SIG-M5 (cell line): ENCODE measurements at places on chromosomes 3 and 15.

GRCh38 chr15:92205255-92205739 lies 188.4 kb upstream of the ST8SIA2 start:
- DNase-seq = no peak

- no peak for DNase-seq
These were observed 208.4 kb upstream of the ADAMTS9 start for GRCh38 chr3:64895991-64896895.

DNA sequence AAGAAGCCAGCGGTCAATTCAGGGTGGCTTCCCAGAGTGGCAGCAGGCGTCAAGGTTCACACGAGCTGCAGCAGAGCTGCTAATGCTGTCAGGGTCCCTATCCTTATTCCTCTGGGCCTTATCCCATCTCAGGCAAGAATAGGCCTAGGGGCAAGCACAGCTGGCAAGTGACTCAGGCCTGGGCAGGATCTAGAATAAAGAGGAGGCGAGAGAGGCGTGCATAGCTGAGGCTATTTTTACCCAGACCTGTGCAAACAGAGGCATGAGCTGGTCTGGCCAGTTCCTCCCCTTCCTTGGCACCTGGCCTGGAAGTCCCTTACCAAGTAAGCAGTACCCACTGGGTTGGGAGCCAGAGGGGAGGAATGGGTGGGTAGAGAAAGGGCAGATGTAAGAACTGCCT lies 12.2 kb upstream of the VIPR1 start:
- DNase-seq = peak; percentile 38

GRCh38 chr3:46642971-46643370 lies 30.6 kb downstream of the FAM240A start:
- no peak for DNase-seq

- DNase-seq = no peak
These were observed 33.9 kb downstream of the PLD1 start for GRCh38 chr3:171776411-171776810.

GRCh38 chr3:119236756-119237155 lies 3.9 kb downstream of the B4GALT4 start:
- no peak for DNase-seq

- no peak for DNase-seq
These were observed 882.8 kb downstream of the NAALADL2 start for GRCh38 chr3:175741951-175742350.

DNA sequence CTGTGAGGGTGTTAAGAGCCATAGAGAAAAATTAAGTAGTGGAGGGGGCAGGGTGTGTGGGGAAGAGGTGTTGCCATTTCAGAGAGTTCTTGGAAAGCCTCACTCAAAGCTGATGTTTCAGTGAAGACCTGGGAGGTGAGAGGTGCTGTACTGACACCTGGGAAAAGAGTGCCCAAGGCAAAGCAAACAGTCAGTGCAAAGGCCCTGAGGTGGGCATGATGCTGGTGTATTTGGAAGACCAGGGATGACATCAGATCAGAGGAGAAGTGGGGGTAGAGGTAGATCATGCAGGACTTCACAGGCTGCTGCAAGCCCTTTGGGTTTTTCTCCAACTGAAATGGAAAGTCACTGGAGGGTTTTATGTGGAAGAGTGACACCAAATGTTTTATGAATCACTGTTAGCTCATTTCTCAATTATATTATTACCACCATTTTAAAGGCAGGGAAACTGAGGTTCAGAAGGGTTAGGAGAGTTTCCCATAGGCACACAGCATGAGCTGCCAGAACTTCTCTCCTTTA lies 42.8 kb upstream of the SMAD3 start:
- no peak for DNase-seq

DNA sequence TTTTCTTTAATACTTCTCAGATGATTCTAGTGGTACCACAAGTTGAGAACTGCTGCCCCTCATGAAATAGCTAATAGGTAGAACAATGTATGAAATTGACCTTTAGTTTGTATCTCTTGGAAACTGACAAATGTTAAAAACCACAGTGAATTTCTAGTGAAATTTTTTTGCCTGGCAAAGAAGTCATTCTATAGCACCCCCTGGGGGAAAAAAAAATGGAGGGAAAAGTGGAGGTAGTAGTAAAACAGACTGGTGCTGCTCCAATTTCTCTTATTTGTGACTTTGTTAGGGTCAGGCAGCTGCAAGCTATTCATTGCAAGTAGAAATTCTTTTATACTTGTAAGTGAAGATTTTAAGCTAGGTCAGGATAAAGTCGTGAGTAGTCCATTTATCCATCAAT lies 605.0 kb downstream of the NLGN1 start:
- no peak for DNase-seq

- no peak for DNase-seq
These were observed 25.1 kb upstream of the CTNNB1 start for GRCh38 chr3:41173926-41174885.

DNA sequence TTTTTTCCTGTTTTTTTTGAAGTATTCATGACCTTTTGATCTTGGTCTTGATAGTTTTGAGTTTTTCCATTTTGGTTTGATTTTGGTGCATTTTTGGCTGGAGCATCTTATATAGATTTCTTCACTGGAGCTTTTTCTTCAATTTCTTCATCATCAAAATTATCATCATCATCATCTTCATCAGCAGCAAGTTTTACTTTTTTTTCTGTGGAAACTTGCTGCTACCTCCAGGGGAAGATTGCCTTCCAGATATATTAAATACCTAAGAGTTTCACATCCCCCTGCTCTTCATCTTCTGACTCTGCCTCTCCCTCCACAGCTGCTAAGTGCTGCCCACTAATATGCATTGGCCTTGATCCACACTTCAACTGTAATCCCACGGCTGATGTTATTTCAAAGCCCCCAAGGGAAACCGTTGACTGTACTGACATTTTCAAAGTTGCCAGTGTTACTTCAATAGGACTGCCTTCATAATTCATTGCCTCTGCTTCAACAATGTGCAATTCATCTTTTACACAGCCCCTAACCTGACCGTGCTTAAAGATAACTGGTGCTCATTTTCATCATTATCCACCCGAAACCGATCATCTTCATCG lies 151.7 kb downstream of the NR1D2 start:
- no peak for DNase-seq

- DNase-seq = no peak
These were observed 32.1 kb upstream of the EBLN2 start for GRCh38 chr3:73029321-73029796.

DNA sequence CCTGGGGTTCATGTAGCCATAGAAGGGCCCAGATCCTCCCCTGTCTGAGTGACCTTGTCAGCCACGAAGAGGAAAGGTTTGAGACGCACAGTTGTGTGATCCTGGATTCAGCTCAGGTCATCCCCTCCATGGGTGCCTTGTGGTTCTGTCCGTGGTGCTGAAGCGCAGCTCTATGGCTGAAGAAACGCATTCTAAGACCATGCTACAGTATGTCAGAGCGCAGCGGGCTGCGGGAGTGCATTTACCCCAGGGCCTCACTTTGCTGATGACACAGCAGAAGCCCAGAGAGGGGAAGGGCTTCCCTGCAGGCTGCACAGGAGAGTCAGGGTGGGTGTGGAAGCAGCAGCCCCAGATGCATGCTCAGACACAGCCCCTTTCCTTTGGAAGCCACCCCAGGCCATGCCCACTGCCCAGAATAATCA lies 68.8 kb upstream of the IQSEC1 start:
- DNase-seq = no peak

GRCh38 chr3:100080573-100080972 lies 33.7 kb downstream of the FILIP1L start:
- DNase-seq = no peak

DNA sequence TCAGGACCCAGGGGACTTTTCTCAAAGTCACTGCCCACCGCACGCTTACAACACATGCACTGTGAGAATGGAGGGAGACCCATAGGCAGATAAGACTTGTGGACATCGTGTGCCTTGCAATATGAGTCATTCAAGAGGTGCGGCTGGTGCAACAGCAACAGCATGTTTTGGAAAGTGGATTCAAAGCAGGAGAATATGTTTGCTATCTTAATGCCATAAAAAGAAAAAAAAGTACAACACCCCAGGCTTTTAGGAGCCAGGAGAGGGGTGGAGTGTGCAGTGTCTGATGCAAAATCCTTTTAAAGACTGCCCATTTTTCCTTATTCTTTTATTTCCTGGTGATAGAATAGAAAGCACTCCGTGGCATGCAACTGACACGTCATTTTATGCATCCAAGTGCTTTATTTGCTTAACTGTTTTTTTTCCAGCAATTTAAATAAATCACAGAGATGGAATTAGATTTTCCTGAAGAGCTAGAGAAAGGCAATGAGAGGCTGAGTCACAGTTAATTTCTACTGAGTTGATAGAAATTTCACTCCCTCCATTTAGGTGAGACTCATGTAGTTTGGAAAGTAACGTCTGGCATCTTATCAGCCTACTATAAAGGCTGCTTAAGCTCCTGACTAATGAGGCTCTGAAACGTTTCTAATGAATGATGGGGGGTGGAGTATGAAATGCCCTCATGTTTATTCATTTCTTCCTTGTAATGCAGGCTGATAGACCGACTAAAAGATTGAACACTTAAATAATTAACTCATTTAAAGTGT lies 96.4 kb downstream of the NSUN3 start:
- DNase-seq = no peak

- DNase-seq = no peak
These were observed 65.5 kb upstream of the ROPN1 start for GRCh38 chr3:124057420-124057819.
